ENCODE measurements at places on chromosomes 4 and X. TPM values are rescaled to one million over a fixed set of nuclear protein-coding genes. Genes with fewer than 3 reads are reported as not detected.

DNA sequence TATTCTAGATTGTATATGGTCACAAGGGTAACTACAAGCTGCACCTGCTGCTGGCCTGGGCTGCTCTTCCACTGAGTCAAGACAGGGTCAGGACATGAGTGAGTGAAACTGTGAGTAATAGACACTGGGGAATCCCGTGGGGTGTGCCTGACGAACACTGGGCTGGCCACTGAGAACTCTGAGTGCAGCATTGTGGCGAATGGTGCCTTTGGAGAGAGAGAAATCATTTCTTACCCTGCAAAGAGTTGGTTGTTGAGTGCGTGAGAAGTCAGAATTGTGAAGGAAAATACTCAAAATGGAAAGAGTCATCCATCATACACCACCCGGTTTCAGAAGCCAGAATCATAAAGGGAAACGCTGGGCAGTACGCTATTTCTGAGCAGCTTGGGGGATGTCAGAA lies 43.1 kb upstream of the LSM6 start:
- no peak for DNase-seq

Gene CRMP1
- polyA plus RNA-seq = 23.7 TPM

- no peak for DNase-seq
Observed at GRCh38 chr4:139749338-139749737, 83.7 kb downstream of the MGST2 start.

- no peak for DNase-seq
Observed at GRCh38 chr4:560731-561291, 15.3 kb downstream of the TMEM271 start.

DNA sequence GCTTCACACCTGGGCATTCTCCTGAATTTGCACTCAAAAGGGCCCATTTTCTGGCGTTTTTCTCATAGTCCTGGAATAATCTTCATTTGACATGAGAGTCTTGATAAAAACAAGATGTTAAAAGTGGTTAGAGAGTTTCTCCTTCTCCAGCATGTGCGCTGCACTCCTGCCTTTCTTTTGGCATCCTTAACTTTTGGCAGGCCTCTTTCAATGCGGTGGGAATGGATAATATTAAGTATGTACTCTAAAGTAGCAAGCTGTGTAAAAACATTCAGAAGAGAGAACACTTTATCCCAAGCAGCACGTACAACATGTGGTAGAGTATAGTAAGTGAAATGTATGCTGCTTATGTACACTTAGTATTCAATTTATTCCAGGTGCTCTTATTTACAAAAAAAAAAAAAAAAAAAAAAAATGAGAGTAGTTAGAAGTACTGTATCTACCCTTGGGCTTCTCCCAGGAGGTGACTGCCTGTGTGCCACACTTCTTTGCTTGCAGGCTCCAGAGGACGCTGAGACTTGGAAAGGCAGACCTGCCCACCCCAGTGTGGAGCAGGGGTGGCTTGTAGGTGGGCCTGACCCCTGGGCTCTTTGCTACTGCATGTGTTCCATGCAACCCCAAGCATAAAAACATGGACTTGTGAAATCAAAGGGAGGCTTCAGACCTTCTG lies 3.9 kb downstream of the FGF2 start:
- DNase-seq = peak; percentile 87

- no peak for DNase-seq
Observed at GRCh38 chrX:1519022-1519497, 17.9 kb downstream of the P2RY8 start.

DNA sequence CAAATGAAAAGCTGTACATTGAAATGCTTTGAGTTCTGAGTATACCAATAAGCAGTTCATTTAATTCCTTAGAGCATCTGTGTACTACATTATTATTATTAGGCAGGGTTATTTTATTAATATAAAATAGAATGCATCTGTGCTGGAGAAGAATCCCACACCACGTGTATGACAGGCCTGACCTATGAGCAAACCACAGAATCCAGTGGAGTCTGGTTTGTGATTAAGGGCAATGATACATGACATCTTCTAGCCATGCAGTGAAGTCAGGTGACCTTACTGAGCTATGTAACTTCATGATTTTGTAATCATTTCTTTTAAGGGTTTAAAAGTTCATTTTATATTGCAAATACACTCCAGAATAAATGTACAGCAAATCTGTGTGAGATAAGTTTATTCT lies 1165.0 kb upstream of the TENM3 start:
- peak; percentile 40 for DNase-seq

DNA sequence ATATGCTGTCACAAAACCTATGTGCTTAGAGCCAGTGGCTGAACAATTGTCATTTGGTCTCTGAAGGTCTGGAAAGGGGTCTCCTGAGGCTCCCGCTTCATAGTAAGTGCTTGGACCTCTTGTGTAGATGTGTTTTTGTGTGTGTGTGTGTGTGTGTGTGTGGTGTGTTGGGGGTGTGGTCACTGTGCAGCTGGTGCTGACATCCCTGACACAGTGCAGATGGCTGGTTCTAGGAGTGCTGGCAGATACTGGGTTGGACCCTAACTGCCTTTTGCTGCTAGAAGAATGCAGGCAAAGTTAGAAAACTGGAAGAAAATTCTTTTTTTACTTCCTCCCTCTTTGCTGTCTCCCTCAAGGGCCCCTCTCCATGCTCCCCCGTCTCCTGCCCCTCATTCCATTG lies 1872.6 kb downstream of the ARAP2 start:
- no peak for DNase-seq

Gene S100P
- not detected for polyA plus RNA-seq

Gene HAND2
- 0.12 TPM for polyA plus RNA-seq

DNA sequence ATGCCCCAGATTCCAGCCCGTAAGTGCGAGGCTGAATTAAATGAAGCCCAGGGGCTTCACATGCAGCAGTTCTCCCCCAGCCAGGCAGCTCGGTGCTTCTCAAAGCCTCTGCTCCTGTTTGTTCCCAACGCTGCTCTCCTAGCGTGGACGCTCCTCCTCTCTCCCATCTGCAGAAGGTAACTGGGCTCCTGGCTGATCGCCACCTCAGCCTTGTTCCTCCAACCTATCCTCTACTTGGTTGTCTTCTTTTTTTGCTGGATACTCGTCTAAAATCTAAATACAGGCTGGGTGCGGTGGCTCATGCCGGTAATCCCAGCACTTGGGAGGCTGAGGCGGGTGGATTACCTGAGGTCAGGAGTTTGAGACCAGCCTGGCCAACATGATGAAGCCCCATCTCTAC lies 70.3 kb downstream of the NSUN7 start:
- DNase-seq = no peak

Gene OTC
- not detected for polyA plus RNA-seq

DNA sequence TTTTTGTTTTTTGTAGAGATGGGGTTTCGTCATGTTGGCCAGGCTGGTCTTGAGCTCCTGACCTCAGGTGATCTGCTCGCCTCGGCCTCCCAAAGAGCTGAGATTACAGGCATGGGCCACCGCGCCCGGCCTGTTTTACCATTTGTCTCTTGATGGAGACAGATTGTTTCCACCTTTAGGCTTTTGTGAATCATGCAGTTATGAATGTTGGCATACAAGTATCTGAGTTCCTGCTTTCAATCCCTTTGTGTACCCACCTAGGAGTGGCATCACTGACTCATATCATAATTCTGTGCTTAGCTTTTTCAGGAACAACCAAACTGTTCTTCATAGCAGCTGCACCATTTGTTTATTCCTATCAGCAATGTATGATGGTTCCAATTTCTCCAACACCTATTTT lies 20.2 kb upstream of the MGST2 start:
- DNase-seq = no peak

DNA sequence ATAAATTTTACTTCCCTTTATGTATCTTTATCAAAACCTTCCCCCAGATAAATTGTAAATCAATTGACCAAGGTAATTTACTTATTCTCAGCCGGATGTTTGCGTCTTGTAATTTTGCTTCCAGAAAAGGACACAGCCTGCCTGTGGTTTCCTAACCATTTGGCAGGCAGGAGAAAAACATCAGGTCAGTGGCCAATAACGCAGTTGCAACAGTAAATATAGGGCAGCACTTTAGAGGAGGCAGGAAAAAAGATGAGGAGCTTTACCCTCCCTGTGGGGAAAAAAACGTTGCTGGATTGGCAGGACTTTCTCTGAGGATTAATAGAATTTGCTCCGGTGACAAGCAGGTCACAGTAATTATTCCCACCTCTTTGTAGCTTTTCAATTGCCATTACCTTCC lies 2618.1 kb downstream of the ARAP2 start:
- DNase-seq = no peak

Gene TKTL2
- not detected for polyA plus RNA-seq

DNA sequence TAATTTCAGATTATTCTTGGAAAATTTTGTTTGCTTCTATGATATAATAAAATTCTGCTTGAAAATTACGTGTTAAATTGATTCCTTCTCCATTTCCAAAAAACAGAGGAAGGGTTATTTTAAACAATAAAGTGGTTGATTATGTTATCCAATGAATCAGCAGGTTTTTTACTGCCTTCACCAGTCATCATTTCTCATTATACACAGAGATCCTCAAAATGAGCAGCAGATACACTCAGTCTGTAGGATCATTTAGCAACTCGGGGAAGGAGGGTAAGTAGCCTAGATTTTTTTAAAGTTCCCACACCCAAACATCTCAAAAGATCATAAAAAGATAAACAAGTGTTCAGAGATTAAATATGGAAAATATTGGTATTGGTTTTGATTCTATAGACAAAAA lies 6.8 kb upstream of the TMEM144 start:
- DNase-seq = no peak

GRCh38 chrX:82127228-82128123 lies 925.6 kb downstream of the SH3BGRL start:
- no peak for DNase-seq

Gene SFRP2
- 33.6 TPM for polyA plus RNA-seq

GRCh38 chr4:166655231-166655630 lies 579.1 kb downstream of the SPOCK3 start:
- no peak for DNase-seq

DNA sequence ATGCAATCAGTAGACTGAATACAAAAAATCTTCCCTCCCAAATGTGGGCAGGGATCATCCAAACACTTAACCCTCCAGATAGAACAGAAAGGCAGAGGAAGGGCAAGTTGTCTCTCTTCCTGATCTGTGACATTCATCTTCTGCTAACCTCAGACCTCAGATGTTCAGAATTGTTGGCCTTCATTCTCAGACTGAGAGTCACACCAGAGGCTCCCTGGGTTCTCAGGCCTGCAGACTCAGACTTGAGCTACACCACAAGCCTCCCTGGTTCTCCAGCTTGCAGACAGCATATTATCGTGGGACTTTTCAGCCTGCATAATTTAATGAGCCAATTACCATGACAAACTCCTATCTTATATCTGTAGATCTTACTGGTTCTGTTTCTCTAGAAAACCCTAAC lies 1471.6 kb upstream of the ADGRL3 start:
- no peak for DNase-seq

Gene SPIN2A
- polyA plus RNA-seq = 2.8 TPM

Gene RHOXF2
- not detected for polyA plus RNA-seq

GRCh38 chr4:39521253-39521919 lies 5.9 kb downstream of the UGDH start:
- peak; percentile 56 for DNase-seq

Gene FBXW7
- 36.3 TPM for polyA plus RNA-seq

GRCh38 chr4:166896254-166896653 lies 338.0 kb downstream of the SPOCK3 start:
- no peak for DNase-seq

DNA sequence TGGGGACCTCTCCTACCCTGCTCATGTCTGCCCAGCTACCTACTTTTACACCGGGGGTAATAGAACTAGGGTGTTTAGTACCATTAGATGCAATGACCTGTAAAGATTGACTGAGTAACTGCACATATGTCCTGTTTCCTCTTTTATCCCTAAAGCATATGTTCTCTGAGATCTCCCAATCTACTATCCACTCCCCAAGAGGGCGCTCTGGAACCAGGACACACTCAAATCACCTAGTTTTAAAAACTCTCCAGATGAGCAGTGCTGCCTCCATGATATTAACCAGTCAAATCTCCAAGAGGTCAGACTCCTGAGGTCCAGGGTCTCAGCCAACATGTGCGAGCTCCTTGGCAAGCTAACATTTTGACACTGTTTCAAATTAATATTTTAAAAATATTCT lies 87.0 kb upstream of the TSPAN5 start:
- DNase-seq = no peak

Gene SMIM31
- polyA plus RNA-seq = not detected

Gene AKAP4
- 1.5 TPM for polyA plus RNA-seq

Gene SYP
- polyA plus RNA-seq = 0.95 TPM

DNA sequence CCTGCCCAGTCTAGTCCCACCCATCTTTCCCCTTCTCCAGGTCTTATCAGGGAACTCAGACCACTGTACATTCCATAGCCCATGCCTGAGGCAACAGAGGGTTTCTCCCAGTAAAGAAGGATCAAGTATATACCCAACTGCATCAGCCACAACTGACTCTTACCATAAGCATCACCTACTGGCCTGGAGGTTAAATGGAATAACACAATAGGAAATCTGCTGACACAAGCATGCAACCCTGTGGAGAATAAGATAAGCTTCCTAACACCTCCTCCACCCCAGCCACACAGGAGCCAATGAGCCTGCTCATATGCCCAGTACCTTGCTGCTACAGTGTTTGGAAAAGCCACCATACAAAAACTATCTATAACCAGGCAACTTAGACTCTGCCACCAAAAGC lies 34.6 kb upstream of the PLK4 start:
- no peak for DNase-seq

GRCh38 chrX:68432648-68433047 lies 647 bp downstream of the OPHN1 start:
- DNase-seq = no peak

- no peak for DNase-seq
Observed at GRCh38 chr4:158002173-158002572, 170.7 kb downstream of the GASK1B start.

DNA sequence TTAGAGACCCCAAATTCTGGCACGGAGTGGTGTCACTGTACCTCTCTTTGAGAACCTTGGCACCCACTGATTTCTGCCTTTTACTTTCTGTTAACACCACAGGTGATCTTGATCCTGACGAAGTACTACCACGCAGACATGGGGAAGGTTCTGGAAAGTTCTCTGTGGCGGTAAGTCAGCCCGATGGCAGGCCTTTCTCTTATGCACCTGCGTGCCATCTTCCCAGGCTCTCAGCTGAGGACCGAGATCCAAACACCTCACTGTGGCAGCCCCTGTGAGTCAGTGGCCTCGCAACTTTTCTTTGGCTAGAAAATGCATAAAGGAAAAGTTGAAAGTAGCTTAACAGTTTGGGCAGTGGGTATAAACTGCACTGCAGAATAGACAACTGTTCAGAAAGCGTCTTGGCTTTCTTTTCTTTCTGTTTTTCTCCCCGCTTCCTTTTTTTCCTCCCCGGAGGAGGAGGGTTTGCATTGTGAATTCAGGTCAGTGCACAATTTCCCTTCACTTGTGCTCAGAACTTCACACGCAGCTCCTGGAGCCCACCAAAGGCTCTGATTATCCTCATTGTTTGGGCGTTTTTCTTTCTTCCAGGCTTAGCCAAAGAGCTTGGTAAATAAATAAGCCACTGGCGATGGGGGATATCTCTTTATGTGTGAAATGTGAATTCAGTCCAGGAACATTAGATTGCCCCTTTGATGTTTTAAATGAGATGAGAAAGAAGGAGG lies 38.4 kb downstream of the PSAPL1 start:
- no peak for DNase-seq
